ENCODE measurements at places on chromosomes 7 and 10.

DNA sequence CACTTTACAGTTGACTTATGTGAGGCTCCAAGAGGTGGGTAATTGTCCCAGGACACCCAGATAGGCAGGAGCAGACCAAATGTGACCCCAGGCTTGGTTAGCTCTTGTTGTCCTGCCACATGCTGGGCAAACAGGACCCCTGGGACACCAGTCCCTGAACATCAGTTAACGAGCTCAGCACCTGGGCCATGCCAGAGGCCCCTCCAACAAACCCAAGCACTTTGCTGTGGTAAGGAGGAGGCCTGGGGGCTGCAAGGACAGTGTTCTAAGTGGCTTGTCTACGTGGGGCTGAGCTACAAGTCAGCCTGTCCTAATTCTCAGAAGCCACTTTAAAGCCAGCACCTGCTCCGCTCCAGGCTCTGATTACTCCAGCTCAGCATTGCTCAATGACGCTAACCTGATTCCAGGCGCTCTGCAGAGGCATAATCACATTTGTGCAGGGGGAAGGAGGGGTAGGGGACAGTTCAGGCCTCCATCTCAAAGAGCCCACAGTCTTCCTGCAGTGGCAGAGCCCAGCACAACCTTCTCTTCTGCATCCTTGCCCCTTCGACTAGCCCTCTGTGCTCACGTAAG lies 57.2 kb downstream of the DDC start:
- no peak for DNase-seq

GRCh38 chr10:99529591-99530107 lies 3.1 kb upstream of the NKX2-3 start:
- DNase-seq = no peak

DNA sequence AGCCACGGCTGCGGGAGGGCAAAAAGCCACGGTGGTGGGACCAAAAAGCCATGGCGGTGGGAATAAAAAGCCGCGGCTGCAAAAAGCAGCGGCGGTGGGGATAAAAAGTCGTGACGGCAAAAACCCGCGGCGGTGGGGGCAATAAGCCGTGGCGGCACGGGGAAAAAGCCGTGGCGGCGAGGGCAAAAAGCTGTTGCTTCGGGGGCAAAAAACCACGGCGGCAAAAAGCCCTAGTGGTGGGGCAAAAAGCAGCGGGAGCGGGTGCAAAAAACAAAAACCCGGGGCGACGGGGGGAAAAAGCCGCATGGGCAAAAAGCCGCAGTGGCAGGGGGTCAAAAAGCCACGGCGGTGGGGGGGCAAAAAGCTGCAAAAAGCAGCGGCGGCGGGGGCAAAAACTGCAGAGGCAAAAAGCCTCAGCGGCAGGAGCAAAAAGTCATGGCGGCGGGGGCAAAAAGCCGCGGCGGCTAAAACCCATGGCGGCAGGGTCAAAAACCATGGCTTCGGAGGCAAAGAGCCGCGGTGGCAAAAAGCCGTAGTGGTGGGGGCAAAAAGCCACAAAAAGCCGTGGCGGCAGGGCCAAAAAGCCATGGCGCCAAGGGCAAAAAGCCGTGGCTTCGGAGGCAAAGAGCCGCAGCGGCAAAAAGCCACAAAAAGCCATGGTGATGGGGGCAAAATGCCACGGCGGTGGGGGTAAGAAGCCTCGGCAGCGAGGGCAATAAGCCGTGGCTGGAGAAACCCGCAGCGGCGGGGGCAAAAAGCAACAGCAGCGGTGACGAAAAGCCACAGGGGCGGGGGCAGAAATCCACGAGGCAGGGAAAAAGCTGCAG lies 525.8 kb downstream of the ZNF33B start:
- DNase-seq = no peak

DNA sequence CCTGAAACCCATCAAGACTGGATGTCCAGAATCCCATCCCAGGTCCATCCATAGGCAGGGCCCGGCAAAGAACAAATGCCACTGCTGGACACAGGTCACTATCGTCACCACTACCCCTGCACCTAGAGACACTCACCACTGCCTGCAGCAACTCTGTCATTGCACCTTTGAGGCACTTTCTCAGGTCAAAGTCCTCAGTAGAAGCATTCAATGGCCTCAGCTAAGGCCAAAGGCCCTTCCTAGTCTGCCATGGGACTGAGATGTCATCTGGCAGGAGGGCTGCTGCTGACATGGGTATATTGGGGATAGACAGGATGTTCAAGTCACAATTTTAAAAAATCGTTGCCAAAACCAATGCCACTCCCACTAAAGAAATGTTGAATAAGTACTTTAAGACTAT lies 58.7 kb downstream of the GPAM start:
- DNase-seq = no peak

- DNase-seq = no peak
These were observed 99.0 kb upstream of the EGR2 start for GRCh38 chr10:62915158-62915557.

DNA sequence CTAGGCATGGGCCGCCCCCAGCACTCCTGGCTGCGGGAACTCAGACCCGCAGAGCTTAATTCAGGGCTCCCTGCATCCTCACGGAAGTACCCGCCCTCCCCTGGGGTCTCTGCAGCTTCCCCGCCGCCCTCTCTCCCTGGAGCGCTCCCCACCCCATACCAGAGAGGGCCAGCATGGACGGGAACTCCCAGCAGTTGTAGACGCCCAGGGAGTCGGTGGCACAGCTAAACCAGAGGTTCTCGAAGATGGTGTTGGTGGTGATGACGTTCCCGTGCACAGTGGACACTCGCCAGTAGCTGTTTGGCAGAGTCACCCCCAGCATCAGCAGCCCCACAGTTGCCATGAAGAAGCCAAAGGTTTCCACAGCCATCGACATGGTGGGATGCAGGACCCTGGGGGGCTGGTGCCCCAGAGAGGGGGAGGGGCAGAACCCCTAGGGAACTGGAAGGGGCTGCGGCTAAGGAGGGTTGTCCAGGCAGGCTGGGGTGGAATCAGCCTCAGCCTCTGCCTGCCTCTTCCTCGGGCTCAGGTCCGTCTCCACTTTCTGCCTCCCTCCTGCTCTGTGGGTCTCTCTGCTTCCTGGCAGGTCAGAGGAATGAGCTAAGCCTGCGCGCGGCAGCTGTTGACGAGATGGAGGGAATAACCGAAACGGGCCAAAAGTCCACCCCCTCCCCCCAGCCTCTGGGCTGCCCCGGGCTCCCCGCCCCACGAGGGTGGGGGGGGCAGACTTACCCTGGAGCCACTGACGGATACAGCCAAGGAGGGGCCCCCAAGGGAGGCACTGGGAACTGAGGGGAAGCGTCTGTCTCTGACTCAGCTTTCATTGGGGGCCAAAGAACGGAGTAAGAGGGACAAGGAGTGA lies at the start of gene CLDN15:
CLDN15 (minus strand) TSS at position 597 of the 862 bp plus-strand sequence; CDS start at position 376, 221 bp downstream.
- no peak for DNase-seq

DNA sequence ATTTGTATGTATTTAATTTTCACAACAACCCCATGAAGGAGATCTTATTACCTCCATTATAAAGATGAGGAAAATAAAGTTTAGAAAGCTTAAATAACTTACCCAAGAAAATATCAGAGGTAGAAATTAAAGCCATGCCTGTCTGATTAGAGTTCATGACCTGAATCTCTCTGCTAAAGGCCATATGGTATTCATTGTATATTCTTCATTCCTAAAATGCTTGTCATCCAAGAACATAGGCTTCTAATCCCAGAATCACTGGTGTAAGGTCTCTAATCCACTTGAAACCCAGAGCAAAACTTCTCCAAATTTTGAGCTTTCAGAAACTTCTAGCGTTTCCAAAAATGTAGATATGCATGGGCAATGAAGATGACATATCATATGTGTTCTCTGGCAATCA lies 72.3 kb upstream of the YAE1 start:
- no peak for DNase-seq

- no peak for DNase-seq
These were observed 36.6 kb upstream of the BHLHA15 start for GRCh38 chr7:98174334-98175259.
